ENCODE measurements at places on chromosomes 1 and 21.

- no peak for DNase-seq
These were observed 167.3 kb upstream of the C8B start for GRCh38 chr1:57132993-57133622.

DNA sequence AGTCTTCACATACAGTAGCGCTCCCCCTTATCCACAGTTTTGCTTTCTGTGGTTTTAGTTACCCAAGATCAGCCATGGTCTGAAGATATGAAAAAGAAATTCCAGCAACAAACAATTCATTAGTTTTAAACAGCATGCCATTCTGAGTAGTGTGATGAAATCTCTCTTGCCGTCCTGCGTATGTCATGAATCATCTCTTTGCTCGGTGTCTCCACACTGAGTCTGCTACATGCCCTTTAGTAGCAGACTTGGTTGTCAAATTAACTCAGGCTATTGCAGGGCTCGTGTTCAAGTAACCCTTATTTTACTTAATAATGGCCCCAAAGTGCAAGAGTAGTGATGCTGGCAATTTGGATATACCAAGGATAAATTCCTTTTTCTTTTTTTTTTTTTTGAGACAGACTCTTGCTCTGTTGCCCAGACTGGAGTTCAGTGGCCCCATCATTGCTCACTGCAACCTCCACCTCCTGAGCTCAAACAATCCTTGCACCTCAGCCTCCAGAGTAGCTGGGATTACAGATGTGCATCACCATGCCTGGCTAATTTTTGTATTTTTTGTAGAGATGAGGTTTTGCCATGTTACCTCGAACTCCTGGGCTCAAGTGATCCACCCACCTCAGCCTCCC is 22.6 kb downstream of the PHACTR4 start:
- DNase-seq = no peak

DNA sequence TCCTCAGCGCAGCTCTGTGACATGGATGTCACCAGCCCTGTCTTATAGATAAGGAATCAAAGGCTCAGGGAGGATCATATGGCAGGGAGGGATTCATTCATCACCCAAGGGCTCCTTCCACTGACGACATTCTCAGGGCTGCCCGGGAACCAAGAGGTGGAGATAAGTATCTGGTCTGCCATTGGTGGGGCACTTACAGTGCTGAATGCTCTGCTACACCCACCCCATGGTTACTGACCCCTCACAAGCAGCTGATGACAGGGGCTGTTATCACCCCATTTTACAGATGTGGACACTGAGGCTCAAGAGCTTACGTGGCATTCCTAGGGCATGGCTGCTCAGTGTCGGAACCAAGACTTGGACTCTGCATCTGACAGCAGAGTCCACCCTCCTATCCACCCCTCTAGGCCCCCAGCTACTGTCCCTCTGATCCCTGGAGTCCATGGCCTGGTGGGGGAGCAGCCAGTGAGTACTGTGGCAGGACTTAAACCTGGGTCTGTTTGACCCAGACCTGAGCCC is 155.1 kb downstream of the PTPRU start:
- no peak for DNase-seq

DNA sequence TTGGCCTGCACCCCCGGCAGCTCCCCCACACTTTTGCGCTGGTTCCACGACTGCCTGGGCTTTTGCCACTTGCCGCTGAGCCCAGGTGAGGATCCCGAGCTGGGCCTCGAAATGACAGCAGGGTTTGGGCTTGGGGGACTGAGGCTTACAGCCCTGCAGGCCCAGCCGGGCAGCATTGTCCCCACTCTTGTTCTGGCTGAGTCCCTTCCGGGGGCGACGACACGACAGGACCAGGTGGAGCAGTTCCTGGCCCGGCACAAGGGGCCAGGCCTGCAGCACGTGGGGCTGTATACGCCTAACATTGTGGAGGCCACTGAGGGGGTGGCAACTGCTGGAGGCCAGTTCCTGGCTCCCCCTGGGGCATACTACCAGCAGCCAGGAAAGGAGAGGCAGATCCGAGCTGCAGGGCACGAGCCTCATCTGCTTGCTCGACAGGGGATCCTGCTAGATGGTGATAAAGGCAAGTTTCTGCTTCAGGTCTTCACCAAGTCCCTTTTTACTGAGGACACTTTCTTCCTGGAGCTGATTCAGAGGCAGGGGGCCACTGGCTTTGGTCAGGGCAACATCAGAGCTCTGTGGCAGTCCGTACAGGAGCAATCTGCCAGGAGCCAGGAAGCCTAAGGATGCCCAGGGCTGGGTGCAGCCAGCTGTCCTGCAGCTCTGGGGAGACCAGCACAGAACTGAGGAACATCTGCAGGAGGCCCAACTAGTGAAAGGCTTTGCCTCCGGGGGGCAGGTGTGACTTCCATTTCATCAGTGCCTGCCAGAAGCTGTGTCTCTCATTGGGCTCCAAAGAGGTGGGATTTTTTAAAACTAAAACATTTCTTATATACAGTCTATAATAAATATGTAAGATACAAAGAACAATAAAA is 1.2 kb downstream of the HPDL start:
- no peak for DNase-seq

- DNase-seq = no peak
These were observed 26.3 kb downstream of the PLPP3 start for GRCh38 chr1:56553046-56553445.

- no peak for DNase-seq
These were observed 13.2 kb upstream of the SDHB start for GRCh38 chr1:17067069-17067426.

- DNase-seq = no peak
These were observed 41.1 kb upstream of the IL19 start for GRCh38 chr1:206729507-206729906.

DNA sequence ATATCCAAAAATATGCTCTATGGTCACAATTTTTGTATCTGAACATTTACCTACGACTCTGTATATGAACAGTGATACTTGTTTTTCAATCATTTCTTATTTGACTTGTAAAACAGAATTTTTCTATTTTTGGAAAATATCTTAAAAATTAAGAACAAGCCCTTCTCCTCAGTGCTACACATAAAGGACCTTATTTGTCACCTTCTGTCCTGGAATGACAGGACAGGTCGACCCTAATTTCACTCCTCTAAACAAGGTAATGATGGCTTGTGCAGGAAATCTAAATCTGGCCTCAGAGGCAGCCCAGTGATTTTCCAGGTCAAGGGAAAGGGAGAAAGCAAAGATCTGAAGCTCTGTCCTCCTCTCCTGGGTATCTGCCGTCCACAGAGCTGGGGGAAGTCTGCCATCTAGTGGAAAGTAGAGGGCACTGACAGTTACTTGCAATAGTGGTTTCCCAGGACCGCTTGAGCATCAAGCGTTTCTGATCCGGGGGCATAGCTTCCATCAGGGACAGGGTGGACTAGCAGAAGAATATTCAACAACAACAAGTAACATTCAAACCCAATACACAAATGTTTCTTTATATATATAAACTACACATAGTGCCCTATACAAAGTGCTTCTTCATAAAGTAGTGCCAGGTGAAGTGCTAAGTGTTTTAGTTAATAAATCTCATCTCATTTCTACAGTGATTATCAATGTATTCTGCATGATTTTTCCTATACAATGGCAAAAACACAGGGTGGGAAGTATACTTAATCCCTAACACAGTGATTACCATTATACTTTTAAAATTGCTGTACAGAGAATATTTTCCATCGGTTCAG is 74.6 kb downstream of the SLC25A24 start:
- peak; percentile 56 for DNase-seq

DNA sequence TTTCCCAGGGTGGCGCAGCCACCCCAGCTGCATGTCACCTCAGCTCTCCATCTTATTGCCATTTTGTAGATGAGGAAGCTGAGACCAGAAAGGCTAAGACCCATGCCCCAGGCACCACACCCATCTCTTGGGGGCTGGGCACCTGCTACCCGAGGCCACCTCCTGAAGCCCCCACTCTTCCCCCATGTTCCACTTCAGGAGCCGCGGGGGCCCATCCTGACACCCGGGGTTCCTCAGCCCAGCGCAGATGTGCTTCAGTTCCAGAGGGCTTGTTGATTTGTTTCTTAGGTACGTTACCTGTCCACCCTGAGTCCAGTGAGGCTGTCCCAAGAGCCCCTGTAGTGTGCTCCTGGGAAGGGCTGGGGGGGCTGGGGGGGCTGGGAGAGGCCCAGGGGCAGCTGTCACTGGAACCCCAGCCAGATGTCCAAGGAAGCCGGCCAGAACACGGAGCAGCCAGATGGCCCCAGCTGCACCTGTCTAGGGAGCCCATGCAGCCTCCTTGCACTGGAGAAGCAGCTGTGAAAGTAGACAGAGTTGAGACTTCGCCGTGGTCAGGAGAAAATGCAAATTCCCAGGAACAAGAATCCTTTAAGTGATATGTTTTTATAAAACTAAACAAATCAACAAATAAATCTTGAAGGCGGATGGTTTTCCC is 17.1 kb upstream of the CCDC27 start:
- DNase-seq = no peak

DNA sequence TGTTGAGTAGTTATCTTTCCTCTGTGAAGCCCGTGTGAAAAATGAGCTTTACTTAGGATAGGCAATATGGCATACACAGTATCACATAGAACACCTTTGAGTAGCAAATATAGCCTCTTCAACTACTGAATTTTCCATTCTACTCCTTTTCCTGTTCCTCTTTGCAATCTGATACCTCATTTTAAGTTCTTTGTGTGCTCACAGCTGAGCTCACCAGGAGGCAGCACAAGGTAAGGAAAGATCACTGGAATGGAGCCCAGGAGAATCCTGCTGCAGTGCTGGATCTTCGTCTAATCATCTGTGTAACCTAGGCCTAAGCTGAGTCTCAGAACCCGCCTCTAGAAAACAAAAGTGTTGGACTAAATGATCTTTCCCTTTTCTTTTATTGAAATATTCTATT is 171.0 kb downstream of the LRRC40 start:
- no peak for DNase-seq

GRCh38 chr21:43985690-43986251 is 26.3 kb upstream of the TRAPPC10 start:
- DNase-seq = no peak

- DNase-seq = no peak
These were observed 42.7 kb downstream of the ATP5PF start for GRCh38 chr21:25691976-25692375.

- no peak for DNase-seq
These were observed 460.1 kb upstream of the RUNX1 start for GRCh38 chr21:35509001-35509704.

DNA sequence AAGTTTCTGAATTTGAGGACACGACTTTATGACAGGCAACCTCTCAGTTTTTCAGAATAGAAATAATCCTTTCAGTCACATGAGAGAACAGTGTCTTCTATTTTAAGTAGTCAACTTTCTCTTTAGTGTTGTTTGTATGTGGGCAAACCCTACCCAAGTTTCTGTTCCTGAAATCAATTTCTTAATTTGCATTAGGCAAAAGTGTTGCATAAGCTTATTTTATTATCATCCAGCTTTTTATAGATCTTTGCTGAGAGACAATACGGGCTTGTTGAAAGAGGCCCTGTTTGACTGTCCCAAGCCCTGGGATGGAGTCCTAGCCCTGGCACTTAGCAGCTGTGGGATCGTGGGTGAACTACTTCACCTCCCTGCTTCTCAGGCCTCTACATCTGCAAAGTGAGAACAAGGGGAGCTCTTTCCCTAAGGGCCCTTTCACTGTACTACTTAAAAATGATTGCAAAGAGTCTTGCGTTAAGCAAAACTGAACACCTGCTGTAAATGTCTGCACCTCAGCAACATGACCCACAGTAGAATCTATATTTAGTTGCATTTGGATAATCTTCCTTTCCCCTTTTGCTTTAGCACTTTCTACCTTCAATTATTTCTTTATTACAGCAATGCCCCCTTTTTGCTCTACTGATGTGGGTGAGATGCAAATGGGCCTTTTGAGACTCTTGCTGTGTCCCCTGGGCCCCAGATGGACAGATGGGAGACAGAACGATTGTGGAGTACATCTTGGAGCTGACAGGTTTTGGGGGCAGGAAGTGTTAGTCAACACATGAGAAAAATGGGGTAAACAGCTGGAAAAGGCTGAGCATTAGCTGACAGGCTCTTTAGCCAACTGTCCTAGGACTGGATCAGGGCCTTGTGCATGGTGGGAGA is 41.0 kb upstream of the SCAF4 start:
- no peak for DNase-seq

GRCh38 chr1:193434319-193434718 is 247.9 kb upstream of the B3GALT2 start:
- DNase-seq = no peak

- no peak for DNase-seq
These were observed 399.4 kb downstream of the PTPRU start for GRCh38 chr1:29635501-29636263.

DNA sequence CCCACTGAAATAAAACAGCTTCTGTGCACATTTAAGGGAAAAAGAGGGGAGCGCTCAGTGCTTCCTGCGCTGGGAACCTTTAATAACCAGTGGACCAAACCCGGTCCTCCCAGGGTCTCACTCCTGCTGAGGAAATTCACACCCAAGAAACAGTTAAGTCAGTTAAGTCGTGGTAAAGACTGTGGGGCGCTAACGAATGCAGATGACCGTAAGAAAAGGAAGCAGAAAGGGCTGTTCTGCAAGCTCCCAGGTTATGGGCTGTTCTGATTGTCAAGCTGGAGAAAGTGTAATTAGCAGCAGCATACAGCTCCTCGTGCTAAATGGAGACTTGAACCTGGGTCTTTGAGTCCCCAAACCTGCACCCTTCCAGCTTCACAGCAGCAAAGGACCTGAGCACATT is 536.6 kb downstream of the NPHP4 start:
- DNase-seq = no peak

DNA sequence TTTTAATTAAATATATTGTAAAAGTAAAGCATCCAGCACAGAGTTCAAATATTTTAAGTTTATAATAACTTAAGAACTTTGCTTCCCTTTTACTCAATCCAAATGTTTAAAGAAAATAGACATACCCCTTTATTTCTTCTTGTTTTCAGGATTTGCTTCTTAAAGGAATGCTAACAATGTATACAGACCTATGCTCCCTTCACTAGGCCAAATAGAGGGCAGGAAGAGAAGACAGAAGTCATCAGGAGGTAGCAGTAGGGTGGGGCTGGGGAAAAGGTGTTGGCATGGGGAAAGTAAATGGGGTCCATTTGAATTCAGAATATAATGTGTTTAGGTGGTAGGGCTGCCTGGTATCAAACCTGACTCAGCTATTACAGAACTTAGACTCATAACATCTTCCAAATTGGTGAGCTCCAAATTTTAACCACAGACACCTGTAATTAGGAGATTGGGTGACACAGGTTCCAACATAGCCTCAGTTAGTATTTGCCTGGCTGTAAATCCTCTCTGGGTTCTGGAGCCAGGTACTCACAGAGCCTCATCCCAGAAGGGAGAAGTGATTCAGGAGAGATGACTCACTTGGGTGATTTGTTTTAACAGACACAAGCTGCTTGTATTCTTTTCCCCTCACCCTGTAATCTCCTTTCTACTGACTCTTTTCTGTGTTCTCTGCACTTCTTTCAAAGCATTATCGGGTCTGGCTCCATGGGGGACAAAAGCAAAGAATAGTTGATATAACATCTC is 60.1 kb upstream of the DUSP10 start:
- DNase-seq = no peak

Data from activated naive CD4-positive, alpha-beta T cell treated with anti-CD3 and anti-CD28 coated beads, Interleukin-2, amount 50 U/mL, for 16 hours (primary cell).